ENCODE measurements at places on chromosomes 13 and 19.

DNA sequence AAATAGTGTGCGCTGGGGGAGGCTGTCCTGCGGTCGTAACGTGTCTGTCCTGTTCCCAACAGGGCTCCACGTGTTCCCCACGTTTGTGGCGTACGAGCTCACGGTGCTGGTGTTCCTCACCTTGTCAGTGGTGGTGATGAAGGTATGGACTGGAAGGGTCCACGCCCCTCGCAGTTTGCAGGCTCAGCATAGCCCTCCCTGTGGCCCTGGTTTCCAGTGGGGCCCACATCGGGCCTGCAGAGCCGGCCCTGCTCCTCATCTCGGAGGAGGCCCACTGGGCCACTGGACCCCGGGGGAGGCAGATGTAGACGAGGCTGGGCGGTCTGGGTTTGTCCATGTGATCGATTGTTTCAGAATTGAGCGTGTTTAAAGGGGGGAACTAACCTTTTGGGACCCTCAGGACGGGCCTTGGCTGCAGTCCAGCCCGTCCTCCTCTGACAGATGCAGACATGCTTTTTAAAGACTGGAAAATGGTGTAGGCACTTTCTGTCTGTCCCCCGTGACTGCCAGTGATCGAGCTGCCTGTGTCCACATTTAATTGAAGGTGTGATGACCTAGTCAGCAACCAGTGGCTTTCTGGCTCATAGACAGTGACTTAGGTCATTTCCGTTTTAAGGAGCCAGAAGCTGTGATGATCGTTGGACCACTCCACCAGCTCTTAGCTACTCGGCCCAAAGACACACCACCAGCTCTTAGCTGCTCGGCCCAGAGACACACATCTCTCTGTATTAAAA is 37.1 kb upstream of the TFDP1 start:
- no peak for DNase-seq

DNA sequence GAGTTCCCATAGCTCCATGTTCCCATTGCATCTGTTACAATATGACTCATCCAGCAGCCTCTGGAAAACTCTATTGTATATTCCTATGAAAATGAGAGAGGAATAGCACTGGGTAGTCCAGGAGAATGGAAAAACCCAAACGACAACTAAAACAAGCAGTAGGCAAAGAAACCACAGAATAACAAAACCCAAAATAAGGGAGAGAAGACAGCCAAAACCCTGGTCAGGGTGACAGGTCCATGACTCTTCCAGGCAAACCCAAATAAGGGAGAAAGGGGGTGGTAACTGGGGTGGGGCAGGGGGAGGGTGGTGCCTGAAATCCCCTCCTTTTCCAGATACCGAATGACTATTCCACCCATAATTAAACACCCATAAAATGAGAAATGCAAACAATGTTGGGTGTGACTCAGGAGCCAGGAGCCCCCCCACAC is 4.0 kb upstream of the ZNF8 start:
- no peak for DNase-seq

GRCh38 chr13:102131246-102131645 is 270.6 kb downstream of the FGF14 start:
- DNase-seq, result no peak

- DNase-seq, result no peak
Measured at GRCh38 chr13:106480351-106480910, 55.0 kb downstream of the EFNB2 start.

DNA sequence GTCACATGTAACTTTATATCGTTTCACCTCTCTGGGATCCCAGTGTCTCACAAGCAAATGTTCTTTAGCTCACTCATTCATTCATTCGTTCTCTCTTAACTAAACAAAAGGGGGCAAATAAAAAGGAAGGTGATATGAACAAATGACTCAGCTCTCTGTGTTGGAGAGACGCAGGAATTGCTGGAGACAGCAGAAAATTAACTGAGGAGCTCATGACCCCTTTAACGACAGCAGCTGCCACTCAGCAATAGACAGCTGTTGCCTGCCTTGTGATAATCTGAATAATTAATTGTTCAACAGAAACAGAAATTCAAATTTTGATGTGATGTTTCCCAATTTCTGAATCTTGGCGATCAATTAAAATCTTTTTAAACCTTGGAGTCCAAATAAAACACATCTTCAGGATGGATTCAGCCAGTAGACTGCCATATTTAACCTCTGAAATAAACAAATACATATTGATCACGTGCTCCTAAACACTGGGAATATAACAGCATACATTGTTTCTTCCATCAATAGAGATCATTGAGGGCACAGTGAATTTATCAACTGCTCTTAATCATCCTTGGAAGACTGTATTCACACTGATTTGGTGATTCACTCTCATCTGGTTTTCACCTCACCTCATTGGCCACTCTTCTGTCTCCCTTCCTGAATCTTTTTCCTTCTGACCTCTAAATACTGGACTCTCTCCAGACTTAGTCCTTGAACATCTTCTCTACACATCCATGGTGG is 63.3 kb downstream of the MBNL2 start:
- DNase-seq, result no peak

Data from KBM-7 (cell line).